ENCODE measurements at places on chromosomes 7 and 10. TPM values are rescaled to one million over a fixed set of nuclear protein-coding genes. Genes with fewer than 3 reads are reported as not detected.

GIMAP4 gene
- 27.7 TPM for polyA plus RNA-seq

DNA sequence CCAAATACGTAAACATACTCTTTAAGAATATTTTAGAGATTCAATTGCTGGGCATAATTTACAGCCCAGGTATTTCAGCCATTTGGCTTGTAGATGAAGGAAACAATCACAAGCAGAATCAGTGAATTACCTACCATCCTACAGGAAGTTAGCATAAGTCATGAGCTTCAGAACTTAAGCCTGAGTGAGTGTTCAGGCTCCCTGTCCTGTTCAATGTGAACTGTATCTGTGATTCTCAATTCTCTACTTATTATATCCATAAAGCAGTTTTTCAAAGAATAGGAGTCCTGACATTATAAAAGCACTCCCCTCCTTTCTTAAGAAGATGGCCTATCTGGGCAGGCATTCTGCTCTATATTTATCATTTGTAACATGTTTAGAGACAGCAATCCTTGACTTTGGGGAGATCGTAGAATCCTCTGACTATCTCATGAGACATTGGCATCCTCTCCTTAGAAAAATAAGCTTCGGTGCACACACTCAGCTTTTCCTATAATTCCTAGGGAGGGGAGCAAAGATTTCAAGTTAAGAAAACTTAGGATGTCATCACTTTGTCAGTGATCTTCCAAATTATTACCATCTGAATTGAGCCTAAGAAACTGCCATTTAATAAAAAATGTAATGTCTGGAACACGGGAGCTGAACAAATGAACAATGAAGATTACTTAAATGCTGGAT, 645.2 kb upstream of the IGFBP3 start:
- no peak for DNase-seq

DNA sequence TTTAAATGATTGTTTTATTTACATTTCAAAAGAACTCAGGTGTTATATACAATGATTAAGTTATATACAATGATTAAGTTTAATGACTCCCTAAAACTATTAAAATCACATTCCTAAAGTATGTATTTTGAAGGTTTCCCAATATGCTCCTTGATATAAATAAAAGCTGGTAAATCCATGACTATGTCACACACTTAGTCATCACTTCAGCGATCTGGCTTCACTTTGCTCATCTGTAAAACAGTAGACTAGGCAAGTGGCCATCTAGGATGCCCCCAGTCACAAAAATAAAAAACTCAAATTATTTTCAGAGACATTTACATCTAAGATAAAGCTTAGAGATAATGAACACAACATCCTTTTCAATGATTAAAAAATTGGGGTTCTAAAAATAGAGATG, 10.8 kb downstream of the ICA1 start:
- no peak for DNase-seq

DNA sequence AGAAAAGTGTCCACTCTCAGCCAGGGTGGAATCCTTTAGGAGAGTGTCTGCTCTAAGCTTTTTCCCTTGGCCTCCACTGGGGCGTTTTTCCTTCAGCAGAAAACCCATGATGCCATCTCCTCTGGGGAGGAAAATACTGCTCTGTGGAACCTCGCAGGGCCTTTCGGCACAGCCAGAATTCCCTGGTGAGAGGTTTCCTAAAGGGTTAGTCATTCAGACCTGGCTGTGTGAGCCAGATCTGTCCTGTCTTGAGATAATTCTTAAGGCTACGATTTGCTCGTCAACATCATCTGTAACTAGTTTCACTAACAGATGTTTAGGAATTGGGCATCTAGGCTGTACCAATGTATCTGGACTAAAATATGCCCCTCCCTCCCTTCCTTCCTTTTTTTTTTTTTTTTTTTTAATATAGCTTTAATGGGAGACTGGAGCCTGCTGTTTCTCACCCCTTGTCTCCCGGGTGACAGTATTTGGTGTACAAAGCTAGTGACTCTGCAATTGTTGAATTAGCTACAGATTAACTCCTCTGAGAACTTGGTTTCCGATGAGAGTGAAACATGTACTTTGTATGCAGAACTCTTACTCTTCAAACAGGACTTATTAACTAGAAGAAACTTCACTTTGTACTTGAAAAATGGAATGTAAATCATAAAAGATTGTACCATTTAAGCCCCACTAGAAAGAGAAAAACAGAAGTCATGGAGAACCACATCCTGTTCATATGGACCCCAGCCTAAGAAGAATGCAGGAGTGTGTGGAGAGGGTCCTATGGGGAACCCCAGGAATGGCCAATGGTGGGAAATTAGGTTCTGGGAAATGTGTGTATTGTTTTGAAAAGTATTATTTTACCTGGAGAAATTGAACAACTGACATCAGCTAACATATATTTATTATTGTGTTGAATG, 230.9 kb downstream of the CAMK1D start:
- DNase-seq, result no peak

GRCh38 chr10:24430591-24430990, 221.7 kb downstream of the KIAA1217 start:
- no peak for DNase-seq

DNA sequence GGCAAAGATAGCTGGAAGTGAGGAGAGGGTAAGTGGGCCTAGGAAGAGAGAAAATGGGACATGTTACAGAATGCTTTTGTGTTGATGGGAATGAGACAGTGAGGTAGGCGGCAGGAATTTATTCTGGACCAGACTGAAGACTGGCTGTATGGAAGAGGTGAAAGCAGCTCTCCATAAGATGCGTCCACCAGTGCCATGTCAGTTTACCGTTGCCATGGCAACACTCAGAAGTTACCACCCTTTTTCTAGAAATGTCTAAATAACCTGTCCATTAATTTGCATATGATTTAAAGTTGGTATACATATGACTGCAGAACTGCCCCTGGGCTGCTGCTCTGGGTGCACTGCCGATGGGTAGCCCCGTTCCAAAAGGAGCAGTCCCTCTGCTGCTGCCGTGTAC, 46.7 kb downstream of the RAB18 start:
- DNase-seq, result no peak
